Mesenteric fat pad (tissue), 1 donor: ENCODE measurements at places on chromosomes 16 and 17.

GRCh38 chr17:7177954-7178477 lies 1.2 kb downstream of the ASGR1 start:
- DNase-seq = no peak

- DNase-seq = no peak
Measured at GRCh38 chr17:67696853-67697498, 20.8 kb upstream of the NOL11 start.

DNA sequence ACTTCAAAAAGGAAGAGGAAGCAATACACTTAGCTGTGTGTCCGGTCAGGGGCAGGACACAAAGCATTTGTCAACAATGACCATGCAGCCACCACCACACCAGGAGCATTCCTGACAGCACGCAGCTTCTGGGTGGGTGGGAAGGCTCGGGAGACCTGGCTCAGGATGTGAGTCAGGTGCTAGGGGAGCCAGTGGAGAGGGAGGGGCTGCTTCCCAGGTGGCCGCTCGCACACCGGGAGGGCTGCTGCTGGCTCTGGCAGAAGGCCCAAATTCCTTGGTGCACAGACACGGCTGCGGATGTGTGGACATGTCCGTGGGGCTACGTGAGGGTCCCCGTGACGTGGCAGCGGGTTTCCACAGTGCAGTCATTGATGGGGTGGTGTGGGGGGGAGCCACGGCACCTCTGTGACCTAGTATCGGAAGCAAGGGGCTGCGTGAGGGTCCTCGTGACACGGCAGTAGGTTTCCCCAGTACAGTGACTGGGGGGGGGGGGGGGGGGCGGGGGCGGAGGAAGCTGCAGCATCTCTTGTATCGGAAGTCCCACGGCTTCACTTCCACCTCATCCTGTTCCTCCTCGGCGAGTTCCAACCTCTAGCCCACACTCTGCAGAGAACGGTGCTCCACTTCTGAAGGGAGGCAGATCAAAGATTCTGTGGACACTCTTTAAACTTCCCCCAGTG lies 112.8 kb downstream of the ZNF778 start:
- DNase-seq = no peak

DNA sequence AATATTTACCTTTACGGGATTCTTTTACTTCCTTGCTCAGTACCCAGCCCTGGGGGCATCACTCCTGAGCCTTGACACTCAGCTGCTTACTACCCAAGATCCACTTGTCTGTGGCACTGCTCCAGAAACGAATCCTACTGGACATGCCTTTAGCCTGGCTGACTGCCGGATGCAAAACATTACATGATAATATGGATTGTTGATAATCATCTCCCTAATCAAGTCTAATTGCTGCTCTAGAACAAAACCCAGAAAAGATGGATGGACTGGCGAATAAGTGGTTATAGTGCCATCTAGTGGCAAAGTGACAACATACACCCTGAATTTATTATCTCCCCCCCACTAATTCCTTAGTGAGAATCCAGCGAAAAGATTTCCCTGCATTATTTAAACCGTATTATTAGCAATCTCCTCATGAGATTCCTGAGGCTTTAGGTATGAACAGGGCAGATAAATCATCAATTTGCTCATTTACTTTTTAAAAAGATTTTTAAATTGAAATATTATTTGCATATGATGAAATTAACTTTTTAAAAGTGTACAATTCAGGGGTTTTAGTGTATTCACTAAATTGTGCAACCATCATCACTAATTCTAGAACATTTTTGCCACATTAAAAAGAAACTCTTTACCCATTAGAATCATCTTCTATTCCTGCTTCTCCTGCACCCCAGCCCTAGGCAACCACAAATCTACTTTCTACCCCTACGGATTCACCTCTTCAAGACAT lies 61.6 kb downstream of the RGS9 start:
- DNase-seq = no peak

DNA sequence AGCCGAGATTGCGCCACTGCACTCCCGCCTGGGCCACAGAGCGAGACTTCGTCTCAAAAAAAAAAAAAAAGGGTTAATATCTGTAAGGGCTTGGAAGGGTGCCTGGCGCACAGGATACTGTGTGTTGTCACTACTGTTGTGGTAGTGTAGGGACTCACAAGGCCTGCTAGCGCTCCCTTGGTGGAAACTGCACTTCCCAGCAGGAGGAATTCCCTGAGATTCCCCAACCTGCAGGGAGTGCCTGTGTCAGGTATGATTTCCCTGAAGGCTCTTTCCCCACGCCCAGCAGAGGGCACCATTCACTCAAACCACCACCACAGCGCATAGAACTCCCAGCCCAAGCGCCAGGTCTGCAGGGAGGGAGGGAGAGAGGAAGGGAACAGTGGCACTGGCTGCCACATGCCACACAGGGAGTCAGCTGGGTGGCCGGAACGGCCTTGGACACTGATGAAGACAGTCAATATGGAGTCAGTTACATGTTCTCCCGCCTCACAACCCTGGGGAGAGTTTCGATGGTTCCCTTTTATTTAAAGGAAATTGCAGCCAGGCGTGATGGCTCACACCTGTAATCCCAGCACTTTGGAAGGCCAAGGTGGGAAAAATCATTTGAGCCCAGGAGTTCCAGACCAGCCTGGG lies 32.7 kb upstream of the CDH1 start:
- no peak for DNase-seq

- DNase-seq = no peak
Measured at GRCh38 chr16:88673716-88674379, 11.0 kb upstream of the MVD start.

DNA sequence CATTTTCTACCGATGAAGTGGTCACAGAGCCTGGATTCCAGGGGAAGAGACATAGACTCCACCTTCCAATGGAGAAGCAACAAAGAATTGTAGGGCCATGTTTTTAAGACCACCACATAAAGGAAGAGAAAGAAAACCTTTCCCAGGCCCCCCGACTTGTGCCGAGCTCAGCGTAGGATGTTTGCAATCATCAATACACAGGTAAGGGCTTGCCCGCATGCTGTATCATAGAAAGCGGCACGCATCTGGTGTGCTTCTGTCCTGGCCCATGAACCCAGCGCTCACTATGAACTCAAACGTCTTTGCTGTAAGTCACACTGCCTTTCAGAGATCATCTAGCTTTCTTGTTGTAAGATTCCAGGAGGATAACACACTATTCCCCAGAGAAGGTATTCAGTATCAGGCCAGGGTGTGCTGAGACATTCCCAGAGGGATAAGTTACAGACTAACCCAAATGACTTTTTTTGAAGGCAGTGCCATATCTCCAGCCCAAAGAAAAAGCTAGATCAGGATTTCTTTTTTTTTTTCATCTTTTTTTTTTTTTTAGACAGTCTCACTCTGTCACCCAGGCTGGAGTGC lies 79.5 kb upstream of the RPL38 start:
- peak; percentile 65 for DNase-seq

DNA sequence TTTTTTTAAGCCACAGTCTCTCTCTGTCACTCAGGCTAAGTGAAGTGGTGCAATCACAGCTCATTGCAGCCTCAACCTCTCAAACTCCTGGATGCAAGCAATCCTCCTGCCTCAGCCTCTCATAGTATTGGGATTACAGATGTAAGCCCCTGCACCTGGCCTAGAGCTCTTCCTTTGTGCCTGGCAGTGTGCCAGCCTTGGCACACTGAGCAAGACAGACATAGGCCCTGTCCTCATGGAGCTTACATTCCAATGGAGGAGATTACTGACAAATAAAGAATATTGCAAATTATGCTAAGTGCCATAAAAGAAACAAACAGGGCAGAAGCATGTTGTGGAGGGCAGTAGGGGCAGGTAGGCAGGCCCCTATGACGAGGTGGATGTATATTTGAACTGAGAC lies 920 bp upstream of the CNGB1 start:
- no peak for DNase-seq

GRCh38 chr17:58641887-58642311 lies 49.9 kb downstream of the TEX14 start:
- DNase-seq = no peak

DNA sequence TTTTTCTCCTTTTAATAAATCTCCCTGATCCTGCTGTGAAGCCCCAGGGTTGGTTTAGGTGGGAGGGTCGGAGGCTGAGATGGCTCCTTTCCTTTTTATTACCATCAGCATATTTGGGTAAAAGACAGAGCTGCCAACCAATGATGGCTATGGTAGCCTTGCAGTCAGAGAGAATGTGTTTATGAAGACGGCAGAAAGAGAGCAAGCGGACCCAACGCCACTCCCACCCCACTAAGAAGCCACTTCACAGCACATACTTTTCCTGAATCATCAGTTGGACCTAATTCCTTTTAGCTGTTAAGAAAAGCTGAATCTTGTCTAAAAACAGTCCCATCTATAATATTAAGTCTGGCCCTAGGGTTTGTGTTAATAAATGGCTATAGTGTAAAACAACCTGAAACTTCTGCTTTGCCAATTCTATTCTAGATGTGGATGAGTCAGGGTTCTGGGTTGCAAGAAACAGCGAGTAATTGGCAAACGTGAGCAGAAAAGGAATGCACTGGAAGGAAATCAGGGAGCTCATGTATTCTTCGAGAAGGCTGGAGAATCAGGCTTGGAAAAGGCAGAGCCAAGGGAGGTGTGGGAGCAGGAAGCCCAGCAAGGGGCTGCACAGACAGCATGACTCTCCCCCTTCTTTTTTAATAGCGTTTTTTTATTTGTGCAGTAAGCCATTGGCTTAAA lies 34.0 kb upstream of the PRKCA start:
- no peak for DNase-seq

DNA sequence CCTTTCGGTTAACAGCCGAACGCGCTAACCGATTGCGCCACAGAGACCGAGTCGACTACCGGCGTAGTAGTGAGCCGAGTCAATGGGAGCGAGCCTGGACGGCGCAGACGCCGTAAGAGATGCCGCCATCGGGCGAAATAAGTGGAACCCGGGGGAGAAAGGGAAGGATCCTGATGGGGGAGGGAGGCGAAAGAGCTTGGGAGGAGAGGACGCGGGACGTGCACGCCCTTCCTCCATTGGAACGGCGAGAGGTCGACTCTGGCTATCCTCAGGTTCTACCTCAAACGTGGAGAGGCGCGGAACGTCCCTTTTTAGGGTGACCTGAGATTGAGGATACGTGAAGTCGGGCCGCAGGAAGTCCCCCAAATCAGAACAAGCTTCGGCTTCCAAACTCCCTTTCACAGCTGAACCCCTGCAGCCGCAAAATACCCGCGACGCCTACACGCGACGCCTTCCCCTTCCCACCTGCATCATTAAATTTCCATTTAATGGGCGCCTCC lies 683 bp upstream of the PSMB3 start:
- DNase-seq = no peak
